ENCODE measurements at places on chromosomes 7 and 10. TPM values are rescaled to one million over a fixed set of nuclear protein-coding genes. Genes with fewer than 3 reads are reported as not detected.

- DNase-seq, result no peak
Measured at GRCh38 chr7:48188776-48189520, 17.7 kb downstream of the ABCA13 start.

GRCh38 chr7:66246554-66247171 lies 41.5 kb downstream of the TPST1 start:
- DNase-seq, result no peak

GIMAP4 gene
- 35.5 TPM for polyA plus RNA-seq

ATRNL1 gene
- polyA plus RNA-seq, result 0.15 TPM

RNF32 gene
- polyA plus RNA-seq, result 0.19 TPM

All from heart left ventricle (tissue), 16 donors.